ENCODE measurements at places on chromosomes 16 and 17. TPM values are rescaled to one million over a fixed set of nuclear protein-coding genes. Genes with fewer than 3 reads are reported as not detected.

DNA sequence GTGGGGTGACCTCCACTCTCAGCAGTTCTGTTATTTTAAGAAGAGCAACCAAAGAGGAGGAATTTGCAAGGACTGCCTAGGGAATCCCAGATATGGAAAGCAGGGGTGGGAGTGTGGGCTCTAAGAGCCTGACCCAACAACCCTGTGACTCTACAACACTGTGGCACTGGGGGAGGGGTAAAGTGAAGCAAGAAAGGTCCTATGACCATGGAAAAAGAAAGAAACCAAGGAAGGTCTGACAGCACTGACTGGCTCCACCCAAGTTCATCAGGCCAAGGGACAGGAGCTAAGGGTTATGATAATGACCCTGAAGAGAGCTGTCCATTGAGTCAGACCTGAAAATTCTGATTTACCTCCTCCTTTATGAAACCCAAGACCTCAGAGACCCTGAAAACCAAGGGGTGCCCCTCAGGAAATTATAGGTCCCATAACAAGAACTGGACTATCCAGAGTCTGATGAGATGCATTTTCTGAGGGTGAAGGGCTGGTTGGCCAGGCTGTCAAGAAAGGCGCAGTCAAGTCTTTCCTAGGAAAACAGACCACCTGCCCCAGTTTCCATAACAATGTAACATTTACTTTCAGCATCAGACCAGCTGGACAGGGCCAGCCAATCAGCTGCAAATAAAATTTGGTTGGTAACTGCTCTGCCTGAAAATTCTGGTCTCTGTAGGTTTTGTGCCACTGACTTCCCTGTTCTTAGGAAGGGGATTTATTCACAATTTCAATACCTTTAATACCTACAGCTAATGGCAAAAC lies 53.8 kb upstream of the MTMR4 start:
- no peak for DNase-seq

DNA sequence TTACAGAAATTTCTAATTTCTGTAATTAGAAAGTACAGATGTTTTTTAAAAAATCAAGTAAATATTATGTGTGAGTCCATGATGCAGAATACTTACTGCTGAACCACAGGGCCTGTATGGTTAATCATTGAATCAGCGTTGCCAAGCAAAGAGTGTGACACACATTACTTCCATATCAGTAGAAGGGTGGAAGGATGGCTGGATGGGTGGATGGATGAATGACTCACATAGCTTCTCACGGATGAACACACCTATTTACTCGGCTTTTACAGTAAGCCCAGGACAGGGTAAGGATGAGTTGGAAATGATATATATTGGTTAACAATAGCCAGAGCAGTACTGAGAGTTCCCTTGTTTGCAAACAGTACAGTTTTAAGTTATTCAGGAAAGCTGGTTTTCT lies 495.9 kb upstream of the RBFOX1 start:
- DNase-seq: no peak

DNA sequence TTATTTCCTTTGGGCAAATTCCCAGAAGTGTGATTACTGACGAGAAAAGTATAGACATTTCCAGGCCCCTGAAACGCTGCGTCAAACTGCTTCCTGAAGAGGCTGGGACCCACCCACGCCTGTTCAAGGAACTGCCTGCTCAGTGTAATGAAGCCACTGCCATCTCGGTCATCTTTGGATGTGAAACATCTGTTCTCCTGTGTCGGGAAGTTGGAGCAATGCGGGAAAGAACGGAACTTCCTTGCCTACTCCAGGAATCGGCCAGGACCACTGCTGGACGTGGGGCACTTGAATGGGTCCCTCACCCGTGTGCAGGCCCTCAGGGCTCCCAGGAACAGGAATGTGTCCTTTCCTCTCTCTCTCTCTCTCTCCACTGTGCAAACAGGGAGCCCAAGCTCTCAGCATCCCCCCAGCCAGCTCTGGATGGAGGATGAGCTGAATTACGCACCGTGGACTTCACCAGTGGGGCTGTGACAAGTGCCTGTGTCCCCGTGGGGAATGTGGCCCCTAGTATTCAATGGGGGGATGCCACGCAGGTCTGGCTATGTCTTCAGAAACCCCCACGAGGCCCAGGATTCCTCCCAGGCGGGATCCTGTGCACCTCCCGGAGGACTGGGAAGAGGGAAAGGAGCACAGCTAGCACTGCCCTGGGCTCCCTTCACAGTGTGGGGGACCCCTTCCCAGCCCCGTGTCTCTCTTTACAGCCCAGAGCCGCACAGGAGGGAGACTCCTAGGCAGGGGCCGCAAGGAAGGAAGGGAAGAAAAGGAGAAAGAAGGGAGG lies 18.3 kb upstream of the LITAF start:
- DNase-seq: peak; percentile 87

DNA sequence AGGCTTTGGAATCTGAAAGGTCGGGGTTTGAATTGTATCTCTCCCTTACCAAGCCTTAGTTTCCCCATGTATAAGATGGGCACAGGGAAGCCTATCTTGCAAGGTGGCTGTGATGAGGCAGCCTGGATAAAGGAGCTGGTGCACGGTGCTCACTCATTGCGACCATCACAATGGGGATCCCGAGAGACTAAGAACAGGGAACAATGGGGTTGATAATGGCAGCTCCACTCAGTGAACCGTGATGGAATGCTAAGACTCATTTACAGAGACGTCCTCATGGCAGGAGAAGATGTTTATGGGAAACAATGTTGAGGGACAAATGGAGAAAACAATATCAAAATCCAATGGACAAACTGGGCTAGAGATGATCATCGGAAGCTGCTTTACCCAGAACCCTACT lies 81.8 kb downstream of the SPACA3 start:
- DNase-seq: no peak

- DNase-seq: no peak
Measured at GRCh38 chr17:3658784-3659449, 9.5 kb downstream of the TAX1BP3 start.

The DNASE1L2 gene
- polyA plus RNA-seq: 1.6 TPM

The PTGES3L gene
- polyA plus RNA-seq: 2.3 TPM

The C16orf74 gene
- 4.1 TPM for polyA plus RNA-seq

The RAB11FIP4 gene
- polyA plus RNA-seq: 14.8 TPM

The CCL23 gene
- 0.56 TPM for polyA plus RNA-seq

The MT1A gene
- polyA plus RNA-seq: not detected

The FOXF1 gene
- polyA plus RNA-seq: not detected

Measured in renal pelvis (tissue), 12 donors.